NK-92 treated with Interleukin-12 subunit alpha and Interleukin-12 subunit beta, amount 100 ng/mL, for 24 hours (cell line): ENCODE measurements at places on chromosomes 6 and 20.

DNA sequence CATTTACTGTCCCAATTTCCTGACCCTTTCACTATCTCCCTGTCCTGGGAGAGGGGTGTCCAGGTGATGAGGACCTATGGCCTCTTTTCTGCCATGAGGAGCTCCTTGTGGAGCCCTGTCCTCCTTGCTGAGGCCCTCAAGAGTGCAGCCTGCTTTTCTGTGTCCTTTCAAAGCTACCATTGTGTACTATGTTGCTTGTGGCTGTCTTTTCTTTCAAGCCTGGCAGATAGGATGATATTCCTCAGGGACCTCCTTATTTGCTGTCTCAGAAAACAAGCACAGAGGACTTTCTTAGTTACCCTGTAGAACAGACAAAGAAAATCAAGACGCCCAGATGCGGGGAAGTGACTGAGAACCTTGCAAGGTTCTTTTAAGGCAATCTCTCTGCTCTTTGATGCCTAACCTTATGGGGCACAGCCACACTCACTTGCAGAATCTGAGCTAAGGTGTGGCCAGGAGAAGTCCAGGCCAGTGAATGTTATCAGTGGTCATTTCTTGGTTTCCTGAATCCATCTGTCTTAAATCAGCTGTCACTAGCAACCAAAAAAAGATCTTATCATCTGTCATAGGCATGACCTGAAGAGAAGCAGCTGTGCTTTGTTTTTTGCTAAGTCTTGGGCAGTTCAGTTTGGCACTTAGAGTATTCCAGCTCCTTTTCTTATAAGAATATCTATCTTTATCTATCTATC lies 17.2 kb downstream of the CARMIL1 start:
- DNase-seq = no peak

DNA sequence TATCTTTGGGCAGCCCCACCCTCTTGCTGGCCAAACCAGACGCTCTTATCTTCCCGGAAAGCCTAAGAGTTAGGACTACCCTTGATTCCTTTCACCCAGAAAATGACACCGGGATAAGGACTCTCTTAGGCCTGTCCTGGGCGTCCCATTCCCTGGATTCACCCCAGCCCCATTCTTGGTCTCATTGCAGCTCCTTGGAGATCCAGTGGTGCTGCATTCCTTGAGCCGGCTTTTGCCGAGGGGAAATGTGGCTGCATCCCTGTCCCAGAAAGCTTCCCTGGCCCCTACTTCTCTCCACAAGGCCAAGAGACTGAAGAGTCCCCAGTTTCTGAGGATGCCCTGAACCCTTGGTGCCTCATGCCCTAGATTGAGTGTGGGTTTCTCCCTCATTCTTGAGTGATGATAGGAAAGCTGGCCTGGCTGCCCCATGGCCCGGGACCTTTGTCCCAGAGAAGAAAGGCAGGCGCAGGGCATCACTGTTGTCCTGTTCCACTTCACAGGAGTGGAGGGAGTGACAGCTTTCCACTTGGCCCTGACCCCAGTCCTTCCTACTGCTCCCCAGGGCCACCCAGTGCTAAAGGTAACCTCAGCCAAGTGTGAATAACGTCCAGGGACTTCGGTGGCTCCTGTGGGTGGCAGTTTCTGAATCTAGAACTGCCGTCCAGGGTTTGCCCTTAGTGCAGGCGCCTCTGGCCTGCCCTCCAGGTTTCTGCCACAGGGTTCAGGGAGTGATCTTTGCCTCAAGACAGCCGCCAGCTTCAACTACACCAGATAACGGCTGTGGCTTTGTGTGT lies 42.7 kb upstream of the MYL9 start:
- DNase-seq = no peak

- no peak for DNase-seq
Measured at GRCh38 chr6:36076178-36077063, 48.8 kb downstream of the MAPK14 start.

GRCh38 chr6:31125586-31126363 lies 5.5 kb upstream of the CDSN start:
- DNase-seq = no peak

- DNase-seq = peak; percentile 4
Measured at GRCh38 chr6:52233975-52234823, 10.1 kb downstream of the IL17F start.

DNA sequence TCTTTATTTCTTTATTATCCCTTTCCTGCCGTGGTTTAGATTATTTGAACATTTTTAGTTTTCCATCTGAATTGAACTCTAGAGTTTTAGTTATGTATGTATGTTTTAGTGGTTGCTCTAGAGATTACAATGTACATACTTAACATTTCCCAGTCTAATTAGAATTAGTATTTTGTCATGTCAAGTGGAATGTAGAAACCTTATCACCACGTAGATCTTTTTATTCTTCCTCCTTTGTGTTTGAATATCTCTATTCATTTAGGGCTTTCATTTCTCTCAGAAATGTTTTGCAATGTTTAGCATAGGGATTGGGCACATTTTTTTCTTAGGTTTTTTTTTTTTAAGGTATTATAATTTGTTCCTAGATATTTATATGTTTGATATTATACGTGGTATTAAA lies 73.1 kb upstream of the EZR start:
- no peak for DNase-seq

DNA sequence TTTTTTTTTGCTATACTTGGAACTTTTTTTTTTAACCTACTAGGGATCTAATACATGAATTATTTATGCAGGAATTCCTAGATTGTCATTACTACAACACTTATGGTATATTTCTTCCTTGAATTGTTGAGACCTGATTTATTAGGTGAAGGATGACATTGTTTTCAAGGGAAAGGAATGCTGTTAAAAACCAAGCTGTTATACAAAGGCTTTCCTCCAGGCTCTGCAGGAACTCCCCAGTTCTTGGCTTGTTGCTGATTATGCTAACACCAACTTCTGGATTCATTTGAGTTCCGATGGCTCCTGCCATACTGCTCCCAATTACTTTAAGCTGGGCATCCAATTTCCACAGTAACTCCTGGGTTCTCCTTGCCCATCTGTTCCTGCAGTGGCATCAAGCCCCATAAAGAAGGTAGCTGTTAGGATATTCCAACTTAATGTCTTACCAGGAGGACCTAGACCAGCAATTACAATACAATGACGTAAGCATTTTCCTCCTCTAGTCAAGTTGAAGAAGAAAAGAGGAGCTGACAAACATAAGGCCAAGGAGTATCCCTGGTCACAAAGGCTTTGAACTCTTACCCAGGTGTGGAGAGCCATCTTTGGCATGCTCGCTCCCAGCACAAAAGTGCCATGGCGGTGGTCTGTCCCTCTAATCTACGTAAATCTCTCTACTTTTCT lies 215.9 kb upstream of the AGPAT4 start:
- DNase-seq = no peak

GRCh38 chr20:57880571-57880892 lies 170.7 kb upstream of the PMEPA1 start:
- no peak for DNase-seq

DNA sequence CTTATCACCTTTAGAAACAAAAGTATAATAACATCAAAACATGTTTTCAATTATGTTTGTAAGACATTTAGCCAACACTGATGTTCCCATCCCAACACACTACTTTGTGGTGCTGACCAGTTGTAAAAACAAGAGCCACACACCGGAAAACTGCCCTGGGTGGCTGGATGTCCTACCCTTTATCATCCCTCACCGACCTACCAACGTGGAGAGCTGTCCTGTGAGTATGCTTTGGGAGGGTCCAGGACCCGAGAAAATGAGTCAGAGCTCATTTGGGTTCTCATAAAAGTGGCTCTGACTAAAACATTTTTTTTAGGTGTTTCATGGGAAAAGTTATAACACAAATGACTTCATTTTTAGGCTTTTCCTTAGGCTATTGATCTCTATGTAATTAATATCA lies 29.3 kb upstream of the CTAGE9 start:
- DNase-seq = no peak

DNA sequence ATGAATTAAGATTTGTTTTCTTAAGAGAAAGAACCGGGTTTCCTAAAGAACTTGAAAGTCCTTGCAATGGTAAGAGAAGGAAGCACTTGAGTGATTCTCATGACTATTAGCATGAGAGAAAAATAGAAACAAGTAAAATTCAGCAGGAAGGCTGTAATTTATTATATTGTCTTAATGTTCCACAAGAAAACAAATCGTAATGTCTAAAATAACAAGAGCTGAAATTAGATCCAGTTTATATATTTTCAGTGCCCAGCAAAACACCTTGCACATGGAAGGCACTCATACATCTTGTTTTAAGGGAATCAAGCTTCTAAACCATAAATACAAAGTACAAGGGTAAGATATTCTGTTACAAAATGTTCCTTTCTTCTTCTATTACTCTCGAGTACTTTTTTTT lies 229.4 kb upstream of the PLN start:
- no peak for DNase-seq

DNA sequence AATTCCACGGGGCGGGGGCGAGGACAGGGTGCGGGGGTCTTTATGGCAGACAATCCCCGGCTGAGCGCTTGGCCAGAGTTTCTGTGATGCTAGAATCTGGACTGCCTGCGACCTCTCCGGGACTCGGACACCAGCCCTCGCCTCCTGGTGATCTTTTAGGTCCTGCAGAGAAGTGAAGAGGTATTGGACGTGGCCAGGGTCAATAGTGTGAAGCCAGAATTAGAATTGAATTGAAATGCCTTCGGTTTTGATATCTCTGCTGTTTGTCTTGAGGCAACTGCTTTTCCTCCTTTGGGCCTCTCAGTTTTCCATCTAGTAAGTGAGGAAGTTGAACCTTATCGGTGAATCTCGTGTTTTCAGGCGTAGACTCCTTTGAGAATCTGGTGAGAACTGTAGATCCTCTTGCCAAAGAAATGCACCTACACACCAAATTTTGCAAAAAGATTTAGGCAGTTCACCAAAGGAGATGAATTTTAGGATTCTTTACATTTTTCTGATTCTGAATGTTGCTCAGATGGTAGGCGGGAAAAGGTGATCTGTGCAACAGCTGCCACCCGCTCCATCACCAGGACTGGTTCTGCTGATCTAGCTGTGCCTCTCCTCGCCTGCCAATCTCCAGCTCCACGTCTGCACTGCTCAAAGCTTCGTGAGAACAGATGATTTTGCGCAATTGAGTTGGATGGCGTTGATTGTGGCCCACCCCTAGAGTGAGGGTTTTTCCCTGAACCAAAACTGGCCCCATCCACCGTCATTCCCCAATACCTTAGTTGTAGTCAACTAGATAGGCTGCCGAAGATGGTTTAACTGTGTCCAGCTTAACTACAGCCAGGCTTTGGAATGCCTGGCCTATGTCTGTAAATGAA lies 837 bp upstream of the OSER1 start:
- no peak for DNase-seq

GRCh38 chr6:1590580-1590979 lies 19.1 kb upstream of the FOXC1 start:
- DNase-seq = no peak

DNA sequence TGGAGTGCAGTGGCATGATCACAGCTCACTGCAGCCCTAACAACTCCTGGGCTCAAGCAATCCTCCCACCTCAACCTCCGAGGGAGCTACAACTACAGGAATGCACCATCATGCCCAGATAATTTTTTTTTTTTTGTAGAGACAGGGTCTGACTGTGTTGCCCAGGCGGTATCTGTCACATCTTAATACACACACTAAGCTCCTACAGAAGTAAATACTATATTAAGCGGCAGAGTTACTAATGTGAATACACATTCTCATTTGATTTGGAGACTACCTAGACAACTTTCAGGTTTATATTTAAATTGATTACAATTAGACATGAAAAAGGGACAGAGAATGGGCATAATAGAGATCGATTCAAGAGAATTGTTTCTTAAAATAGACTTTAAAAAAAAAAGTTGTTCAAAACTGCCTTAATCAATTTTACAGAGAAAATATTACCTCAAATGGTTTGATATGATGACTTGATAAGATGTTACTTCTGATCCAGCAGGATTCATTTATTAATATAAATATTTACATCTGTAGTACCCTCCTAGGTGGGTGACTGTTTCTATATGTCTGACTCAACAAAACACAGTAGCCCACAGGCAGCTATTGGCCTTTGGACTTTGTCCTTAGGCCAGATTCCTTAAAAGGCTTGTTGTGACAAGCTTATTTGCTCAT lies 7.1 kb upstream of the LOC128125822 start:
- DNase-seq = no peak

GRCh38 chr6:167791091-167791779 lies 35.5 kb upstream of the AFDN start:
- DNase-seq = no peak

- no peak for DNase-seq
Measured at GRCh38 chr6:129681913-129682205, 28.1 kb downstream of the ARHGAP18 start.

- DNase-seq = no peak
Measured at GRCh38 chr6:80183019-80183795, 76.7 kb downstream of the BCKDHB start.

DNA sequence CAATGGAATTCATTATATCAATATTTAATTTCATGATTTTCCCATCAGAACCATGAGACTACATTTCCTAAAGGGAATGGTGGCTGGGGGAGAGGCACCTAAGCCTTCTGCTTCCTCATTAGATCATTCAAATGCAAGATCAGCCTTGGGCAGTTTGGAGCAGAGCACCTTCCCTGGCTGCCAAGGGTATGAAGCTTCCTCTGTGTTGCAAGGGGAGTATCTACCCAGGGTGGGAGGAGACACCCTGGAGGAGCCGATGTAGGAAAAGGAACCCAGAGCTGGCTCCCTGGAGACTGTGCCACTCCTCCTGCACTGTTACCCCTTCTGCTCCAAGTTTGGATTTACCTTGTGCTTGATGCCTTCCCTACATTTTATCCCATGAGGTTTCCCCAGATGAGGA lies 299.7 kb upstream of the PRDM1 start:
- no peak for DNase-seq

GRCh38 chr6:156437121-156437879 lies 339.9 kb upstream of the ARID1B start:
- no peak for DNase-seq

- no peak for DNase-seq
Measured at GRCh38 chr6:65671922-65672321, 35.1 kb downstream of the EYS start.

GRCh38 chr20:3173610-3174441 lies 477 bp upstream of the LZTS3 start:
- no peak for DNase-seq

DNA sequence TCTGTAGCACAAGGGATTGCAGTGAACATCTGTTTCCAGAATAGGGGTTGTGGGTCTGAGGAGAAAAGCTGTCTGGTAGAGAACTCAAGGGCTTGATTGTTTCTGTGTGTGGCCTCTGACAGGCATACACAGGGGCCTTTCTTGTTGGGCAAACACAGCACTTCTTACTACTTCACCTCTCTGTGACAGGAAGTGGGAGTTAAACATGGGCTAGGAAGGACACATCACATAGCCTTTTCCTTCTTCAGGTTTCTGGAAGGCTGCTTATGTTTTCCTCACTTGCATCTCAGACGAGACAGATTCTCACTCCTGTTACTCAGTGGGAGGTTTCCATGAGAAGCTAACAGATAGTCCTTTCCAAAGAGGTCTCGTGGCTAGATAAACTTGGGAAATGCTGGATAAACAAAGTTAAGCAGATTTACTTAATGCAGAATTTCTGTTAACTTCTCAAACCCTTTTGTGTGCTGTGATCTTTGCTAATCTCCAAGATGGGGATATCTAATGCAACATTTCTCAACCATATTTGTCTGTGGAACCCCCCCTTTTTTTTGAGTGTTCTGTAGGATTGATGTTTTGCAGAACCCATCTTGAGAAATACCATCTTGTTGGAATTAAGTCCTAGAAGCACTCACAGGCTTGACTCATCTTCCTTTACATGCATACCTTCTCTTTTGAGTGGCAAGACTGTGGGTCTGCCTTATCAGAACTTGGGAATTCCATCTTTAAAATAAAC lies 41.9 kb upstream of the RNF8 start:
- DNase-seq = no peak
